ENCODE measurements at places on chromosomes 13 and 19.

- no peak for DNase-seq
Measured at GRCh38 chr13:32849369-32849768, 166.9 kb upstream of the KL start.

- no peak for DNase-seq
Measured at GRCh38 chr13:30725326-30726085, 9.8 kb upstream of the ALOX5AP start.

GRCh38 chr13:108263621-108264355, 5.7 kb upstream of the TNFSF13B start:
- DNase-seq, result no peak

DNA sequence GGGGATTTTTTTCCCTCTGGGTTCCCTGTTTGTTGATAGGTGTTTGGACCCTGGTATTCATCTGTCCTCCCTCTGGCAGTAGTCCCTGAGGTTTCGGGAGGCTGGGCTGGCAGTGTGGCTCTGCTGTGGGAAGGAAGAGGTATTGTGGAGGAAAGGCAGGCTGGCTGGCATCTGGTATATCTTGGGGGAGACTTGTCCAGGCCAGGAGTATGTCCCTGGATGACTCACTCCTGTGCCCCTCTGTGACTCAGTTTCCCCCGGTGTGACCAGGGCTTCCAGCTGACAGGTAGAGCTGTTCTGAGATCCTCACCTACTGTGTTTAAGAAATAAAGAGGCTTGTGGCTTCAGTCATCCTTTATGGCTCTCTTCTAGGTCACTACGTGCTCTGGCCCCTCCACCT, 14.2 kb upstream of the ZNF492 start:
- no peak for DNase-seq

DNA sequence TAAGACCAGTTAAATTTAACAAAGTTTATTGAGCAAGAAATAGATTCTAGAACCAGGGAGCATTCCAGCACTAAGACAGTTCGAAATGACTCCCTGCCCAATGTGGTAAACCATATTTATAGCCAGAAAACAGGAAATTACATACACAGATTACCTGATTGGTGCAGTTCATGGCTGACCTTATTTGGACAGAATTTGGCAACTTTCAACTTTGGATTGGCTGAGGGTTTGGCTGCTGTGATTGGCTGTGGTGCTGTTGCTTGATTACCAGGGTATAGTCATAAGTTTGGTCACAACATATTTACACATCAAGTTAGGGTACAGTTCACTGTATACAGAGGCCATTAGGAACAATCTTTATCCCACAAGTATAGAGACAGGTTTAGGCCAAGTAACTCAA, 984.8 kb upstream of the MIR17HG start:
- no peak for DNase-seq

- DNase-seq, result peak; percentile 64
Measured at GRCh38 chr13:46165485-46166223, 16.3 kb downstream of the LCP1 start.

GRCh38 chr13:74077375-74077774, 56.8 kb downstream of the KLF12 start:
- no peak for DNase-seq

DNA sequence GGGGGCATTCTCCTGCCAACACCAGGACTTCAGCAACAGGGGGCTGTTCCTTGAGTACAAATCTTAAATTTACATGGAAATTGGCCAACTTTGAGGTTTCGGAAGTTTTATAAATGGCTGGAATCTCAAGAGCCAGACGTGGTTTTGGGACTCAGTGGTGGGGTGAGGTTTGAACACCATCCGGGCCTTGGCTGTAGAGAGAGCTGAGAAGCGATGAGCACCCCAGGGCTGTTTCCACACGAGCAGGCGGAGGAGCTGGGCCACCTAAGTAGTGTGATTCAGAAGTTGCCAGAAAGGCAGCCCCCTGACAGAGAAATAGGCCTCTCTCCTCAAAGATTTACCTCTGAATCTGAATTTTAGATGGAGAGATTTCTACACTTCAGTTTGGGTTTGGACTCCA, 89.0 kb downstream of the FGF9 start:
- DNase-seq, result no peak

GRCh38 chr13:43979492-43979891, 99.8 kb downstream of the LACC1 start:
- no peak for DNase-seq

- peak; percentile 21 for DNase-seq
Measured at GRCh38 chr19:51365211-51365964, 800 bp downstream of the ETFB start.

GRCh38 chr19:45815481-45816216, 541 bp upstream of the RSPH6A start:
- DNase-seq, result no peak

GRCh38 chr19:56912401-56913112, 72.0 kb upstream of the PEG3 start:
- no peak for DNase-seq

- no peak for DNase-seq
Measured at GRCh38 chr13:50839828-50840227, 3.7 kb downstream of the DLEU7 start.

GRCh38 chr19:38647966-38648768, 718 bp downstream of the ACTN4 start:
- DNase-seq, result no peak

- peak; percentile 75 for DNase-seq
Measured at GRCh38 chr19:13784731-13785452, 10.4 kb upstream of the ZSWIM4 start.

DNA sequence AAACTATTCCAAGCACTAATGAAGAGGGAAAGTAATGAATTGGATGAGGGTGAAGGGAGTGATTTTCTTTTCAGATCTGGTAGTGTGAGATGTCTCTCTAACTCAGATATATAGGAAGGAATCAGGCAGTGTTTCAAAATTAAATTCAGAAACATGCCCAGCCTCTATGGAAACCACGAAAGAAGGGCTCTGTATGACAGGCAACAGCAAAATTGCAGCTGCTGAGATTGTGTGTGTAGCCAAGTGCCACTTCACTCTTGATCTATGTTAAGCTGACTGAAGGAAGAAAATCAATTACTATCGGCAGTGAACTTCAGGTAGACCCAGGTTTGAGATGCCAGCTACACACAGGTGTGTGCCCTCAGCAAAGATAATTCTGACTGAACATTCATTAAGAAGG, 387.4 kb downstream of the PCDH9 start:
- no peak for DNase-seq

GRCh38 chr19:48872884-48873475, 759 bp downstream of the PPP1R15A start:
- peak; percentile 80 for DNase-seq

DNA sequence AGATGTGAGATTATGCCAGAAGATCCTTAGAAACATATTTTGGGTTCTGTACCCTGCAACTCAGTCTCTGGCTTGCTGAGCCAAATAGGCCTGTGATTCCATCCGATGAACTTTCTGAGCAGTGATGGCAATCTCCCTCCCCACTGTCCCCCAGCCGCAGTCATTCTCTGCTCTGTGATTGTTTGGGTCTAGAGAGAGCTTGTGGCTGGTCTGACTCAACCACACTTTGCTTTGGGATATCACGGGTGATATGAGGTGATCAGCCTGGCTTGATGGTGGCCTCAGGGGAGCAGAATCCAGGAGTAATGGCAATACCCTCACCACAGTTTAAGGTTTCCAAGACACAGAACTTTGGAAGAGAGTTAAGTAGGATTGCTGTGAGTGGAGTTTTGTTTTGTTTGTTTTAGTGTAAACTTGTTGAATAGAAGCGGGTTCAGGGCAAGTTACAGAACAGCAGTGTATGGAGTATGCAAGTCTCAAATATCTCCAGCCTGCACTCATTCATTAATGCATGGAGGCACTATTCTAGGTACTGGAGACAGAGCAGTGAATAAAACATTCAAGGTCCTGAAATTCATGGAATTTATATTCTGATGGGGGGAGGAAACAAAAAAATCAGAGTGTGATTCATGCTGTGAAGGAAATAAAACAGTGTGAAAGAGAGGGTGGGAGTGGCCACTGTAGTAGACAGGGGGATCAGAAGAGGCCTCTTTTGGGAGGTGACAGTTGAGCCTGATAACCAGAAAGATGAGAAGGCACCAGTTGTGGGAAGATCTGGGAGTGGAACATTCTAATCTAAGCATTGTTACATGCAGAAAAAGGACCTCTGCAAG, 5.3 kb downstream of the SAMD4B start:
- DNase-seq, result no peak

DNA sequence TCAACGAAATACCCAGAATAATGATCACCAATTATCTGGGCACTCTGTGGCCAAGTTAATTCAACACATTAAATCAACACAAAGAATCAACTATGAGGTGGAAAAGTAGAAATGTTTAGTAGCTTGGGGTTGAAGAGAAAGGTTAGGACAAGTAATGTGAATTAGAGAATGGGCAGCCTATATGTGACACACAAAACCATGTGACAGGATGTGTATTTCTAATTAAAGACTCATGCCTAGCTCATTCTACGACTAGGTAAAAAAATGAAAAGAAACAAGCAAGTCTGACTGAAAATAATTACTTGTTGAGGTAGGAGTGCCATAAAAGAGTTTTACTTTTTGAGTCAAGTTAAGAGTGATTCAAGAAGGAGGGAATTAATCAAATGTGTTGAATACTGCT, 2646.0 kb upstream of the PCDH20 start:
- DNase-seq, result no peak

GRCh38 chr19:16036941-16037340, 39.4 kb upstream of the TPM4 start:
- no peak for DNase-seq

GRCh38 chr13:94776956-94777355, 64.6 kb upstream of the SOX21 start:
- DNase-seq, result no peak

DNA sequence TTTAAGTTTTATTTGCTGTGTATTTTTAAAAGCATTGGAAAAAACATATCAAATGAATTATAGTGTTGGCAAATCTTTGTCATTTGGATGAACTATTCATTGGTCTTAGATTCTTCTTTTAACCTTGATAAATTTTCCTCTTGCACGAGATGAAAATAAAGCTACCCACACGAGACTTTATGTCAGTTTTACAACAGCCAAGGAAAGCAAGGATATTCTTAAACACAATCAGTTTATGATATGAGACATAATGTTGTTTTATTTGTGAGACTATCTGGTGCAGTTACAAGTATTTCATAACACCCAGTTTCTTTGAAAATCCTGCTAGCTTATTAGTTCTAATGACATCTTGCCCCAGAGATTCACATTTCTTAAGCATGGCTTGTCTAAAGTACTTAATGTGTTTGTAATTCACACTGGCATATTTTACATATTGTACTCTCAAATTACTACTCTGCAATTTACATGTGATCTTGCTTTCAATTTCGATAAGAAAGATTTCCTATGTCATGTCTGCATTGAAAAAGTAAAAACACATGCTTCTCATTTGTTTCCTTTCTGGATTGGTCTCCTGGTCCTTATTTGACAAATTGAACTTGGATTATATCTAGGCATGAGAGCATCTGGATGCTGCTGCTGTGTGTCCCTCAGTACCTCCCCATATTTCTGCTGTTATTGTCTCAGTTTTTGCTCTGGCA, 955.5 kb upstream of the PCDH9 start:
- DNase-seq, result no peak

DNA sequence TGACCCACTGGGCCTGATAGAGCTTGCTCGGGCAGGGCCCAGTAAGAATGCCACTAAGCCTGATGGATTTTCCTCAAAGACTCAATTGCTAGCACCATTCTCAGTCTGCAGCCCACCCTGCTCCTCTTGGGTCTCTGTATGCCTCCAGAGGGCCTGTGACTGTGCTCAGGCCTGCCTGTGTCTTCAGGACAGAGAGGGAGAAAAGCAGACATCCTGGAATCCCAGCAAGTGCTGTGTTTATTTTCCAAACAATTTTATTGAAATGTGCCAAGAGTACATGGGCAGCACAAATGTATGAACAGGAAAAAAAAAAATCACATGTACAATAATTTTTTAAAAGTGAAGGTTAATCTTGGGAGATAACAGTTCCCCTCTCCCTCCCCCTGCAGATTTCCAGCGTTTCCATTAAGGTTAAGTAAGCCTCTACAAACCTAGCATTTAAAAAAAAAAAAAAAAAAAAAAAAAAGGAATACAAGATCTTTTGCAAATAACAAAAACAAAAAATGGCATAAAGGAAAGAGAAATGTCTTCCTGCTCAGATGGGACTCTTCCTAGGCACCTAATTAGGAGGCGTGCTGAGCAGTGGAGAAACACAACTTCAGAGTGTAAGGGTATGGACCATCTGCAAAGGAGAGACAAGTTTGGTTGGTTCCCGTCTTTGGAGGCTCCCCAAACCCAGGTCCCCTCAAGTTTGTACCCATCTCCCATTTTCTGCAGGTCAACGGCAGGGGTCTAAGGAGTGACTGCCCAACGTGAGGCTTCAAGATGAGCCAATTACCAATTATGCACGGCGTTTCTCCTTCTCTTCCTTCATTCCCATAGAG, 4.8 kb upstream of the ECH1 start:
- DNase-seq, result no peak

DNA sequence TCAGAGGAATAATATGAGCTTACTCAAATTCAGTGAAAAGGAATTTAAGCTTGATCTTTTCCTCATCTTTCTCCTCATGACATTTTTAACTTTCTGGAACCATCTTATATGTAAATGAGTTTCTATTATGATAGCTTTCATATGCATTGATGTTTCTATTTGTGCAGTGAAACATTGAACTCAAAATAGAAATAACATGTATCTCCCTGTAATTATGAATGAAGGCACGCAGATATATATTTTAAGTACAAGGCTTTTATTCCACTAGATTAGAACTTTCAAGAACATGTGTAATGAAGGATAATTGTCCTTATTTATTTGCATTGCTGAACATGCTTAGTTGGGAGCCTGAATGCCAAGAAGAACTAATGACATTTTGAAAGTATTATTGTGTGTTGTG, 1391.7 kb upstream of the MIR17HG start:
- DNase-seq, result no peak

DNA sequence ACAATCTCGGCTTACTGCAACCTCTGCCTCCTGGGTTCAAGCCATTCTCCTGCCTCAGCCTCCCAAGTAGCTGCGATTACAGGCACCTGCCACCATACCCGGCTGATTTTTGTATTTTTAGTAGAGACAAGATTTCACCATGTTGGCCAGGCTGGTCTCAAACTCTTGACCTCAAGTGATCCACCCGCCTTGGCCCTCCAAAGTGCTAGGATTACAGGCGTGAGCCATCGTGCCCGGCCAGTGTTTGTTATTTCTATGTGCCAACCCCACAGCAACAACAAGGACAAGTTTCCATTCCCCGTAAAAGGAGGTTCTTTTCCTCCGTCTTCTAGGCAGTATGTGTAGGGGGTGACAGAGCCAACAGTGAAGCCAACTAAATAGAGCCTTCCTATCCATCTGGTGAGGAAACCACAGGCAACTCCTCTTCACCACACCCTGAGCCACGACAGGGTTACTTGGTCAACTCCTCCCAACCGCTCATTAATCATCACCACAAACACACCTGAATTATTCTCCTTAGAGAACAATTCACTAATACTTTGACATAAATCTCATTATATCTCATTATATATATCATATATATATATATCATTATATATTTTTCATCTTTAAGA, 25.5 kb downstream of the FOXO1 start:
- peak; percentile 43 for DNase-seq
